Parietal lobe (tissue), 2 donors: ENCODE measurements at places on chromosomes 4 and X. TPM values are rescaled to one million over a fixed set of nuclear protein-coding genes. Genes with fewer than 3 reads are reported as not detected.

Gene GYG2
- total RNA-seq: 5.6 TPM

Gene SEC24D
- 12.8 TPM for total RNA-seq

Gene AFM
- not detected for total RNA-seq

Gene INTS12
- total RNA-seq: 38.2 TPM

Gene EDNRA
- total RNA-seq: 11.0 TPM

Gene TLR10
- 0.63 TPM for total RNA-seq

Gene CHIC1
- total RNA-seq: 21.0 TPM

Gene MAOB
- total RNA-seq: 1.9 TPM

Gene SLC2A9
- total RNA-seq: 7.2 TPM

Gene F8A3
- 1.9 TPM for total RNA-seq

Gene NPNT
- 43.8 TPM for total RNA-seq

Gene LUZP4
- not detected for total RNA-seq

Gene CFAP47
- 5.6 TPM for total RNA-seq

Gene POU3F4
- total RNA-seq: 18.8 TPM

Gene ITIH6
- not detected for total RNA-seq

Gene SLC34A2
- 0.31 TPM for total RNA-seq

Gene RAB33A
- total RNA-seq: 29.1 TPM

Gene IL3RA
- total RNA-seq: 1.6 TPM

Gene PSAPL1
- not detected for total RNA-seq

Gene SLC6A14
- not detected for total RNA-seq

Gene CLDN34
- not detected for total RNA-seq

Gene TAF1
- 111 TPM for total RNA-seq

Gene RNF128
- 1.3 TPM for total RNA-seq

Gene TMEM164
- 53.5 TPM for total RNA-seq
